CD8-positive, alpha-beta memory T cell (primary cell): ENCODE measurements at places on chromosomes 1 and 21. TPM values are rescaled to one million over a fixed set of nuclear protein-coding genes. Genes with fewer than 3 reads are reported as not detected.

CA6 gene
- 1.4 TPM for total RNA-seq

HCN3 gene
- 3.7 TPM for total RNA-seq

RGS16 gene
- 59.9 TPM for total RNA-seq

TRIM67 gene
- total RNA-seq, result not detected

TNFRSF4 gene
- total RNA-seq, result 180 TPM

MEX3A gene
- total RNA-seq, result 0.24 TPM

PRRX1 gene
- not detected for total RNA-seq

SPRR2F gene
- not detected for total RNA-seq
